ENCODE measurements at places on chromosomes 5 and 9.

- H3K36me3 ChIP-seq, result no peaks in the 10 kb centered on the region
- no peaks in the 10 kb centered on the region for H3K27me3 ChIP-seq
- no peak for DNase-seq
- no peak overlapping the region for H3K27ac ChIP-seq
Measured at GRCh38 chr5:52648726-52649125, 139.0 kb upstream of the ITGA1 start.

GRCh38 chr5:40736103-40736875 lies 19.5 kb downstream of the TTC33 start:
- no peak overlapping the region for H3K4me3 ChIP-seq
- peaks cover 18% of the 10 kb centered on the region for H3K36me3 ChIP-seq
- H3K4me1 ChIP-seq, result no peaks in the 10 kb centered on the region
- H3K27me3 ChIP-seq, result no peaks in the 10 kb centered on the region
- no peak overlapping the region for H3K27ac ChIP-seq

GRCh38 chr5:178762391-178762790 lies 31.9 kb upstream of the ZNF354A start:
- DNase-seq, result no peak
- no peaks in the 10 kb centered on the region for H3K4me1 ChIP-seq
- no peaks in the 10 kb centered on the region for H3K36me3 ChIP-seq
- H3K27ac ChIP-seq, result no peak overlapping the region
- H3K27me3 ChIP-seq, result no peaks in the 10 kb centered on the region

GRCh38 chr9:109639674-109640579 lies 140.1 kb upstream of the PALM2AKAP2 start:
- H3K36me3 ChIP-seq, result no peaks in the 10 kb centered on the region
- DNase-seq, result no peak
- no peaks in the 10 kb centered on the region for H3K4me1 ChIP-seq
- no peak overlapping the region for H3K4me3 ChIP-seq

DNA sequence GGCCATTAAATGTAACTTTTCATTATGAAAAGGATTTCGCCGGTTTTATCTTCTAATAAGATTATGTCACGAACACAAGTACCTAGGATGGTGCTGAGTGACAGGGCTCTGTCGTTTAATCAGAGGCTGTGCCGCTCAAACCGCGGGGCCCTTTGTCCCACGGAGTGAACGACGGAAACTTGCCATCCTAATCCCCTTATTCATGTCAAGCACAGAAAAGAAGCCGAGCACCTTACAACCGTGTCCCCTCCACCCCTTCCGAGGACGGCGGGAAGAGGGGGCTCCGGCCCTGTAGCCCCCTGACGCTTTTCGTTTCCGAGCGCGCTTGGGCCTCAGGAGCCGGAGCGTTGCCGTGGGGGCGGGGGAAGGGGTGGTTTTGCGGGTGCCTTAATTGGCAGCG lies 11.2 kb downstream of the LMX1B start:
- H3K36me3 ChIP-seq, result no peaks in the 10 kb centered on the region
- H3K27ac ChIP-seq, result no peak overlapping the region
- DNase-seq, result no peak

DNA sequence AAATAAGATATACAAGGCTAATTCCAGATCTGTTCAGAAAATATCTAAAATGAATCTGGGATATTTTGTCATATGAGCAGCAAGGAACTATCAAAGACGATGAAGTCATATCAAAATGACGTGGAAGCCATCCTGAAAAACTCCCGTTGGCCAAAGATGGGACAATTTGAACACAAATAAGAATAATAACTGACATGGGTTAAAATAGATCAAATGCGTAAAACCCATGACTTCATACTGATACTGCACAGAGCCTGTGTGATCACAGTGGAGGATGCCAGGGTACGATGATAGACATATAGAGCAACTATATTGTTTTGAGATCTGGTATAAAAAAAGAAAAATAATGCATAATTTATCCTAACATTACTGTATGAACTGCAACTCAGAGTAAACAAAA lies 51.0 kb upstream of the PIP5K1B start:
- H3K27me3 ChIP-seq, result no peaks in the 10 kb centered on the region
- no peak overlapping the region for H3K27ac ChIP-seq
- H3K4me1 ChIP-seq, result no peaks in the 10 kb centered on the region
- H3K36me3 ChIP-seq, result no peaks in the 10 kb centered on the region

GRCh38 chr9:8733131-8733954 lies 933.8 kb upstream of the DMAC1 start:
- no peak overlapping the region for H3K4me3 ChIP-seq
- no peak for DNase-seq
- H3K4me1 ChIP-seq, result no peaks in the 10 kb centered on the region
- H3K27me3 ChIP-seq, result no peaks in the 10 kb centered on the region

- no peak for DNase-seq
- H3K4me3 ChIP-seq, result no peak overlapping the region
- H3K36me3 ChIP-seq, result no peaks in the 10 kb centered on the region
- H3K4me1 ChIP-seq, result no peaks in the 10 kb centered on the region
- H3K27ac ChIP-seq, result no peak overlapping the region
Measured at GRCh38 chr5:51411921-51412325, 28.7 kb downstream of the ISL1 start.

- H3K27ac ChIP-seq, result no peak overlapping the region
- no peaks in the 10 kb centered on the region for H3K4me1 ChIP-seq
- H3K36me3 ChIP-seq, result no peaks in the 10 kb centered on the region
- H3K4me3 ChIP-seq, result no peak overlapping the region
- DNase-seq, result no peak
Measured at GRCh38 chr9:78406933-78407332, 110.0 kb downstream of the PSAT1 start.

DNA sequence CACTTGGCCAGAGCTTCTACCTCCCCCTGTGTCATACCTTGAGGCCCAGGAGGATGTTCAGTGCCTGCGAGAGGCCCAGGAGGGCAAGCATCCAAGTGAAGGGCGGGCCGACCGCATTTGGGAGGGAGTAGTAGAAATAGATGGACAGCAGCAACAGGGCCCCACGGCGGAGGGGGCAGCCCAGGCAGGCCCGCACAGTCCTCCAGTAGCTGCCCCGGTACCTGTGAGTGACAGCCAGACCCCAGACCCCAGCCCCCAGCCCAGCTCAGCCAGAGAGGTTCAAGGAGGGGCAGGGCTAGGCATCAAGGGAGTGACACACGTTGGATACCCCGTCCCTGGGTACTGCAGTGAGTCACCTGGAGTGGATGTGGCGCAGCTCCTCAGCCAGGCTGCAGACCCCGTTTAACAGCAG lies 1.4 kb downstream of the STING1 start:
- DNase-seq, result no peak
- no peaks in the 10 kb centered on the region for H3K27me3 ChIP-seq
- peak overlapping the region; percentile 58 for H3K4me3 ChIP-seq
- H3K27ac ChIP-seq, result peak overlapping the region; percentile 84
- peaks cover 33% of the 10 kb centered on the region for H3K4me1 ChIP-seq

DNA sequence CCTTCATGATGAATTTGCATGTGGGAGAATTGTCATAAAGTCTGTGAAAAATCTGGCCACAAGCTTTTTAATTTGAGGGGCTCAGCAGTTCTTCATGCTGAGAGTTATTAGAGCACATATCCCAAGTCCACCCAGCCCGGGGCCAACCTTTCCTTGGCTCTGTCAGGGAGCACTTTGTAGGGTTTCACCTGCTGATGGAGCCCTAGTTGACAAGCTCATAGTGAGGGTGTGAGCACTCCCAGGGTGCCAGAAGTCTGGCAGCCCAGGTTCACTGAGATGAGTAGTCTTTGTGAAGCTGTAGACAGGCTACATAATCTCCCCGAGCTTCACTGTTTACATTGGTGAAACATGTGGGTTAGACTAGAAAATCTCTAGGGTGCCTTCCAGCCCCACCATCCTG lies 97.2 kb upstream of the NREP start:
- no peaks in the 10 kb centered on the region for H3K36me3 ChIP-seq
- no peak overlapping the region for H3K27ac ChIP-seq
- H3K4me3 ChIP-seq, result no peak overlapping the region
- H3K27me3 ChIP-seq, result no peaks in the 10 kb centered on the region
- no peak for DNase-seq

- peaks cover 32% of the 10 kb centered on the region for H3K36me3 ChIP-seq
- no peak for DNase-seq
- H3K4me3 ChIP-seq, result no peak overlapping the region
- H3K27ac ChIP-seq, result no peak overlapping the region
Measured at GRCh38 chr5:150757087-150757649, 1.6 kb downstream of the DCTN4 start.

GRCh38 chr9:81874931-81875330 lies 53.3 kb upstream of the SPATA31D4 start:
- H3K4me3 ChIP-seq, result no peak overlapping the region
- H3K4me1 ChIP-seq, result no peaks in the 10 kb centered on the region
- DNase-seq, result no peak

- no peak overlapping the region for H3K27ac ChIP-seq
- no peaks in the 10 kb centered on the region for H3K36me3 ChIP-seq
- no peak for DNase-seq
- no peaks in the 10 kb centered on the region for H3K27me3 ChIP-seq
- H3K4me1 ChIP-seq, result no peaks in the 10 kb centered on the region
Measured at GRCh38 chr9:113886466-113886865, 10.4 kb downstream of the ZNF618 start.

- DNase-seq, result no peak
- no peak overlapping the region for H3K4me3 ChIP-seq
- H3K4me1 ChIP-seq, result no peaks in the 10 kb centered on the region
- no peak overlapping the region for H3K27ac ChIP-seq
- no peaks in the 10 kb centered on the region for H3K27me3 ChIP-seq
Measured at GRCh38 chr5:163532171-163533084, 27.0 kb downstream of the MAT2B start.

GRCh38 chr5:39092581-39093351 lies 18.6 kb upstream of the RICTOR start:
- H3K36me3 ChIP-seq, result no peaks in the 10 kb centered on the region
- H3K27me3 ChIP-seq, result no peaks in the 10 kb centered on the region
- no peaks in the 10 kb centered on the region for H3K4me1 ChIP-seq
- no peak for DNase-seq
- H3K27ac ChIP-seq, result no peak overlapping the region

DNA sequence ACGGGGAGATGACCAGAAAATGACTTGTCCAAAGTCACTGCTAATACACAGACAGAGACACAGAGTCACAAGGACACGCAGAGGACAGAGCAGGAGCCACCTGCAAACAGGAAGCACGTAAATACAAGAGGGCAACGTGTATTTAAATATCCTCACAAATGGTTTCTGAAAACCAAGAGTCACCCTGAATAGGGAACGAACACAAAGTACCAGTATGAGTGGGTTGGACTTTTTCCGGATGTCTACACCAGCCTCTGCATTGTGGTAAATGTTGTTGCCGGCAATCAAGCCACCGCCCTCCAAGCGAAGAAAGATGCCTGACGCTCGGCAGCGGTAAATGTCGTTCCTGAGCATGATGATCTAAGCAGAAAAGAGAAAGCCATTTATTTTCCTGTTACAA lies 44.5 kb downstream of the FBXO10 start:
- H3K27me3 ChIP-seq, result no peaks in the 10 kb centered on the region
- H3K4me3 ChIP-seq, result no peak overlapping the region
- H3K36me3 ChIP-seq, result no peaks in the 10 kb centered on the region
- H3K27ac ChIP-seq, result peak overlapping the region; percentile 60
- DNase-seq, result peak; percentile 53
- peaks cover 14% of the 10 kb centered on the region for H3K4me1 ChIP-seq

GRCh38 chr5:1961952-1962595 lies 79.3 kb upstream of the IRX4 start:
- no peaks in the 10 kb centered on the region for H3K27me3 ChIP-seq
- H3K27ac ChIP-seq, result no peak overlapping the region
- H3K4me3 ChIP-seq, result no peak overlapping the region
- H3K4me1 ChIP-seq, result no peaks in the 10 kb centered on the region

DNA sequence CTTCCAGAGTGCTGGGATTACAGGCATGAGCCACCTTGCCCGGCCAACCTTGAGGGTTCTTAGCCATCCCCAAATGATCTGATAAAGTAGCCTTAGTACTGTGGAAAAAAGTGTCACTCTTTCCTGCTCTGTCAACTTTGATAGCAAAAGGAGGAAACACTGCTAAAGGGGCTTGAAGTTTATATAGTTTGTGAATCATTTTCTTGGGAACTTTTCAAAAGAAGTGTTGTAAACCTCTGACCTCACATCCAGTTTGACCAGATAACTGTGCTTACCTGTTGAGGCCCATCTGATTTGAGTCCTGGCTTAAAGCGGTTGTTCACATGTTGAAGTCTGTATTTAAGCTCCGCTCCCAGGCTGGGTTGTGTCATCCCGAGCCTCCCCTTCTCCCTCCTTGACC lies 303.3 kb downstream of the DOCK8 start:
- H3K27ac ChIP-seq, result peak overlapping the region; percentile 45
- DNase-seq, result no peak
- H3K4me1 ChIP-seq, result no peaks in the 10 kb centered on the region
- no peaks in the 10 kb centered on the region for H3K27me3 ChIP-seq
- H3K36me3 ChIP-seq, result no peaks in the 10 kb centered on the region
- no peak overlapping the region for H3K4me3 ChIP-seq

- DNase-seq, result no peak
- no peak overlapping the region for H3K4me3 ChIP-seq
- H3K27me3 ChIP-seq, result no peaks in the 10 kb centered on the region
- no peaks in the 10 kb centered on the region for H3K36me3 ChIP-seq
- H3K4me1 ChIP-seq, result no peaks in the 10 kb centered on the region
Measured at GRCh38 chr5:89604342-89604741, 721.4 kb upstream of the MEF2C start.

GRCh38 chr5:73096239-73096575 lies 24.2 kb upstream of the TMEM171 start:
- H3K4me1 ChIP-seq, result no peaks in the 10 kb centered on the region
- H3K27me3 ChIP-seq, result no peaks in the 10 kb centered on the region
- no peak for DNase-seq
- no peak overlapping the region for H3K27ac ChIP-seq
- H3K4me3 ChIP-seq, result no peak overlapping the region

DNA sequence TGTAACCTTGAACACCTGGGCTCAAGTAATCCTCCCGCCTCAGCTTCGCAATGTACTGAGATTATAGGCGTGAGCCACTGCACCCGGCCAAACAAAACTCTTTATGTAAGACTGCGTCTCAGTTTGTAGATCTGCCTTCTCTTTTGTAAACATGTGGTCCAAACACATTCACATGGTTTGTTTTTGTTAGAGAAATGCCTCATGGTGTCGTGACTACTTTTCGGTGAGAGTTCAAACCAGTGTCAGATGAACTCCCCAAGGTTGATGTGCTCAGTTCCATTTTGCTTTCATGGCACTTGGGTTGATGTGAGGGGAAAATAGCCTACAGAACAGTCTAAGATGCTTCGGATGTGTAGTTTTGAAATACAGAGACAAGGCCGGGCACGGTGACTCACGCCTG lies 231.6 kb downstream of the GOLPH3 start:
- H3K4me1 ChIP-seq, result no peaks in the 10 kb centered on the region
- H3K27me3 ChIP-seq, result no peaks in the 10 kb centered on the region
- H3K4me3 ChIP-seq, result no peak overlapping the region
- no peak for DNase-seq
- H3K36me3 ChIP-seq, result no peaks in the 10 kb centered on the region

GRCh38 chr5:135133698-135134515 lies 99.9 kb upstream of the PITX1 start:
- no peak for DNase-seq
- no peaks in the 10 kb centered on the region for H3K36me3 ChIP-seq
- H3K27ac ChIP-seq, result no peak overlapping the region
- no peaks in the 10 kb centered on the region for H3K27me3 ChIP-seq
- H3K4me3 ChIP-seq, result no peak overlapping the region

GRCh38 chr5:37807621-37808301 lies 32.1 kb downstream of the GDNF start:
- no peaks in the 10 kb centered on the region for H3K27me3 ChIP-seq
- no peaks in the 10 kb centered on the region for H3K36me3 ChIP-seq
- H3K4me1 ChIP-seq, result no peaks in the 10 kb centered on the region
- no peak overlapping the region for H3K4me3 ChIP-seq

Data from effector memory CD4-positive, alpha-beta T cell (primary cell).